ENCODE measurements at places on chromosomes 2 and 18. TPM values are rescaled to one million over a fixed set of nuclear protein-coding genes. Genes with fewer than 3 reads are reported as not detected.

DNA sequence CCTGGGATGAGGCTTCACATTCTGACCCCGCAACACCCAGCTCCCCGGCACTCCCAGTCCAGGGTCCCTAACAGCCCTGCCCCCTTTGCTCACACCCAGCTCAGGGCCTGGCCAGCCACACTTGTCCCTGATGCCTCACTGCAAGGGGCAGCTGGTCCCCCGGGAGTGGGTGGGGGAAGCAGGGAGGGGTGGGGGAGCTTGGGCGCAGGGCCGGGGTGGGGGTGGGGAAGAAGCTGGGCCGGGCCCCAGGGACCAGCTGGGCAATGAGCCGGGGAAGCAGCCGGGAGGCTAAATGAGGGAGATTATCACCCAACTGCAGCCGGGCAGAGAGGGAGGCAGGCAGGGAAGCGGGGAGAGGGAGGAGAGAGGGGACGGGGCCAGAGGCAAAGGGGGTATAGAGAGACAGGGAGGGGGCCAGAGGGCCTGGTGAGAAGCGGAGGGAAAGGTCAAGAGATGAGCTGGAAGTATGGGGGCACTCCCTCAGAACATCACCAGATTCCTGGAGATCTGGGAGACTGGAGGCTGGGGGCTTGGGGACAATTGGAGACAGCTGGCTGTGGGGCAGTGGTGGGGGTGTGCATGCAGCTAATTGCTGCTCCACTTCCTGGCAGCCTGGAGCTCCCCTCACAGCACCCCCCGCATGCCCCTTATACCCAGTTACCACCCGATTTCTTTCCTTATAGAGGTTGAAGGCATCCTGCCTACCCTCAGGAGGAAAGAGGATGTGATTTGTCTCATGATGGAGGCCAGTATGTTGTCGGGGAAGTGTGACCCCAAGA lies 2.5 kb upstream of the ASIC4 start:
- no peak overlapping the region for H3K27ac ChIP-seq
- no peak overlapping the region for H3K4me3 ChIP-seq
- H3K4me1 ChIP-seq: peaks cover 25% of the 10 kb centered on the region

Gene NIF3L1
- 31.6 TPM for total RNA-seq

DNA sequence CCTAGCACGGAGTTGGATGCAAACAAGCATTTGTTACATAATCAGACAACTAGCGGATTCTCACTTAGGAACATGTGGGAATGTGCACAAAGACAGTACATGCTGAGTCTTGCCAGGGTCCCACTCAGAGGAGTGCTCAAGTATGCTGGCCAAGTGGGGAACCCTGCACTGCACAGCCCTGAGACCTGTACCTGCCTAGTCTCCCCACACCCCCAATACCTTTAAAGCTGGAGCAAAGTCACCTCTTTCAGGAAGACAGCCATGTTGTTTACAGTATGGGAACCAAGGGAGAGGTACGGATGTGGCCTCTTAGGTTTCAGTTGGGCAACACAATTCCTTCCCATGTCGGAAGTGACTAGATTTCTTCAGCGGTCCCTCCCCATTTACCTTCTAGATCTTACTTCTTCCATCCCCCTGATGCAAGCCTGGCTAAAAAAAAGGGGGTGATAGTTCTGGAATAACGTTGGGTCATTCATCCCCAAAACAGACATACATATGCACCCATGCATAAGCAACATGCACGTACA lies 10.7 kb downstream of the CXCR1 start:
- H3K27me3 ChIP-seq: no peaks in the 10 kb centered on the region
- no peak overlapping the region for H3K4me3 ChIP-seq
- no peaks in the 10 kb centered on the region for H3K36me3 ChIP-seq
- H3K4me1 ChIP-seq: no peaks in the 10 kb centered on the region
- no peak for DNase-seq
- no peak overlapping the region for H3K27ac ChIP-seq

Gene C2orf72
- not detected for total RNA-seq

Gene PDE11A
- not detected for total RNA-seq

DNA sequence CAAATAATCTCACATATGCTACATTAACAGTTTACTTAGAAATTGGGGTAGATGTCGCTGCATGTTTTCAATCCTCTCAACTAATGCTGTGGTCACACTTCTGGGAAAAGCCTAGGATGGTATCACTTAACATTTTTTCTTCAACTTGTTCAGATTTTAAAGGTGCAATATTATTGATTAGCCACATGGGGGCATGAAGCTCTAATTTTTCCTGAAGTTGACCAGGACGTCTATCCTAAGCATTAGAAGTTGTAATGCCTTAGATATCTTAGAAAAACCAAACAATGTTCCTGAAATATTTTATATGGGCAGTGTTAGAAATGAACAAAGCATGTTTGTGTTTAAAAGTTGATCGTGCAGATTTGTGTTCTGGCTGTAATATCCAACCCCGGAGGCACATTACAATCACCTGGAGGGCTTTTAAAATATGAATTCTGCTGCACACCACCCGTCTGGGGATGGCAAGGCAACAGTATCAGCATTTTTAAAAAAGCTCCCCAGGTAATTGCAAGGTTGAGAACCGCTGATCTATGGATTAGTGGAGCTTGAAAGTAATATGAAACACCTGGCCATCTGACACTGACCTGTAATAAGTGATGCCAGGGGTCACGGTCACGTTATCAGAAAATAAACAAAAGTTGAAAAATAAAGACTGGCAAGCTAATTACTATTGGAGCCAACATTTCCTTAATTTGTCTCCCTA lies 100.5 kb upstream of the LMAN1 start:
- no peak overlapping the region for H3K27ac ChIP-seq
- peaks cover 15% of the 10 kb centered on the region for H3K27me3 ChIP-seq
- no peak overlapping the region for H3K4me3 ChIP-seq
- DNase-seq: no peak
- H3K36me3 ChIP-seq: no peaks in the 10 kb centered on the region

Gene MTCL1
- 0.31 TPM for total RNA-seq

Gene DCDC2C
- not detected for total RNA-seq

Gene CD226
- 19.9 TPM for total RNA-seq

DNA sequence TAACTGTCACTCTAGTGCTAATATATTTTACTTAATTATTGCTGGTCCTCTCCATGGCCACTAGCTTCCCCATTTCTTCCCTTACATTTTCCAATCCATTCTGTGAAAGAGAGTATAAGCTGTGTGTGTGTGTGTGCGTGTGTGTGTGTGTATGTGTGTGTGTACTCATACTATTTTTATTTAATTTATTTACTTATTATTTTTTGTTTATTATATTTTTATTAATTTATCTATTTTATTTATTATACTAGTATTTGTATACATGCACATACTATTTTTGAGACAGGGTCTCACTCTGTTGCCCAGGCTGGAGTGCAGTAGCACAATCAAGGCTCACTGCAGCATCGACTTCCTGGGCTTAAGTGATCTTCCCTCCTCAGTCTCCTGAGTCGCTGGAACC lies 59.6 kb downstream of the IKZF2 start:
- no peak for DNase-seq
- no peak overlapping the region for H3K27ac ChIP-seq
- H3K4me1 ChIP-seq: no peaks in the 10 kb centered on the region
- no peaks in the 10 kb centered on the region for H3K27me3 ChIP-seq

GRCh38 chr2:21740484-21740883 lies 616.7 kb downstream of the TDRD15 start:
- H3K4me3 ChIP-seq: no peak overlapping the region
- DNase-seq: no peak
- no peak overlapping the region for H3K27ac ChIP-seq
- no peaks in the 10 kb centered on the region for H3K36me3 ChIP-seq

GRCh38 chr18:49669403-49669802 lies 107.5 kb downstream of the LIPG start:
- peaks cover 7% of the 10 kb centered on the region for H3K27me3 ChIP-seq
- no peak overlapping the region for H3K4me3 ChIP-seq
- no peaks in the 10 kb centered on the region for H3K36me3 ChIP-seq
- no peak overlapping the region for H3K27ac ChIP-seq

DNA sequence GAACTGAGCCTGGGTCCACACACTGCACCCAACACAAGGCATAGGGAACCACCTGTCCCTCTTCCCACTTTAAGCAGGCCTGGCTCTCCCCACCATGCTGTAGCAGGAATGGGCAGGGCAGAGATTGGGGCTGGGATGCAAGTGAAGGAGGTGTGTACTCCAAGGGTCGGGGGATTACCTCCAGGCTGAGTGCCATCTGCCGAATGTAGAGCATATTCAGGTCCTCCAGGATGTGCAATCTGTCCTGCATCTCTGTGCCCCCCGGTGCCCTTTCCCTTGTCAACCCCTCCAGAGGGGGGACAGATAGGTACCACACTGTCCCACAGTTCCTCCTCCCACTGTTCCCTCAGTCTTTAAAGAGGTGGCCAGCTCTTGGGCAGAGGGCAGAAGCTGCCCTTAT lies 2.4 kb downstream of the RTKN start:
- peaks cover 35% of the 10 kb centered on the region for H3K27me3 ChIP-seq
- no peak for DNase-seq
- H3K4me3 ChIP-seq: no peak overlapping the region
- H3K36me3 ChIP-seq: no peaks in the 10 kb centered on the region

GRCh38 chr2:209614690-209615369 lies 156.8 kb upstream of the UNC80 start:
- H3K27me3 ChIP-seq: peaks cover 2% of the 10 kb centered on the region
- no peak overlapping the region for H3K4me3 ChIP-seq
- H3K36me3 ChIP-seq: no peaks in the 10 kb centered on the region

DNA sequence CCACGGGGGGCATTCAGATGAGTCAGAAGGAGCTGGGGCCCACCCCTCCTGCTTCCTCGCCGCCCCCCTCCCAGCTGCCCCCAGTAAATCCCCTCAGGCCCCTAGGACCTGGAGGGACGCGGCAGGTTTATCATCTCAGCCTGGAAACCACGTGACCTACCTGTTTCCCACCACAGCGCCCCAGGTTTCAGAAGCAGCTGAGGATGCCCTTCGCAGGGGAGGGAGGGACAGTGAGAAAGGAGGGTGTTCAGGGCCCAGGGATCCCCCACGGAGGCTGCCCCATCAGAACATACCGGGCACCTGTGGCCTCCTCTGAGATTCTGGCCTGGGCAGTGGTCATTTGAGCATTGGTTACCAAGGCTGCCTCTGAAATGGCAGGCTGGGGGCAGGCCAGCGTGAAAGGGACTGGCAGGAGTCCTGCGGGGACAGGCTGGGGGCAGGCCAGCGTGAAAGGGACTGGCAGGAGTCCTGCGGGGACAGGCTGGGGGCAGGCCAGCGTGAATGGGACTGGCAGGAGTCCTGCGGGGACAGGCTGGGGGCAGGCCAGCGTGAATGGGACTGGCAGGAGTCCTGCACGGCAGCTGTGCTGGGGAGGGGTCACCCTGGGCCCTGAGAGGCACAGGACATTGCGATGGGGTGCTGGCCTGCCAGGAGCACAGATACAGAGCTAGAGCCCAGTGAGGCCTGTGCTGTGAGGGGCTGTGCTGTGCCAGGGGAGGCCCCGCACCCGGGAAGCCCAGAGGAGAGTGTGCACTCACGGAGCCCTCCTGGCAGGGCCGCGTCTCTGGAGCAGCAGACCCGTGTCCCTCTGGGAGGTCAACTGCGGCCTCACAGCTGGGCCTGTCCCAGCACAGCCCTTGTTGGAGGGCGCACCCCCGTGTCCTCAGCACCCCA lies 1.6 kb downstream of the NEU4 start:
- no peaks in the 10 kb centered on the region for H3K4me1 ChIP-seq
- H3K4me3 ChIP-seq: no peak overlapping the region
- no peak overlapping the region for H3K27ac ChIP-seq
- no peak for DNase-seq
- no peaks in the 10 kb centered on the region for H3K27me3 ChIP-seq

DNA sequence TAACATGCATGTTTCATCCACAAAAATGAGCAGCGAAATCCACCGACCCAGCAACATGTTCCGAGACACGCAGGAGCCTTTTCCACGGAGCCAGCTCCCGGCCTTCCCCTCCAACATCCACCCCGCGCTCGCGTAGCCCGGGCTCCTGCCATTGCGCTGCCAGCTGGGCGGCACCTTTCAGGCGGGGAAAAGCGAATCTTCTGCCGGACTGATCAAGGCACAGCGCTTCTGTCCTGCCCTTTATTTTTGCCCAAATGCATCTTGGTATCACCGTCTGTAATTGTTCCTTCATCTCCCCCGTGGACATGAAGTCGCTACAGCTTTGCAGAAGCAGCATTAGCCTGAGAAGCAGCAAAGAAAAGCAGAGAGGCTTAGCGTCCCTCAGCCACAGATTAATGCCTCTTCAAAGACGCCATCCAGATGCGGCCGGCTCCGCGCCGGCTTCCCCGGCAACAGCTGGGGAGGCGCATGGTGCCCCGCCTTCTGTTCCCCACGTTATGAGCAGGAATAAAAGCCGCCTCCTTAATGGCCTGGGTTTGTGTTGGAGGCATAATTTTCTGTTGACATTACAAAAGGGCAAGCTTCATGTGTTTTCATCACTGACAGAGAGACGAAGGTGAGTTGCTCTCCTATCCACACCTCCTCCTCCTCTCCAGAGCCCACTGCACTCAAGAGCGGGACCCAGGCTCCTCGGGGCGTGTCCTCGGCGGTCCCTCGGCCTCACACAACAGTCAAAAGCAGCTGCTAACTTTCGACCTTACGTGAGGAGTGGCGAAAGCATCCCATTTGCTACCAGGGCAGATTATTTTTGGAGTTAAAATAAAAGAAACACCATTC lies 122.1 kb upstream of the SALL3 start:
- peaks cover 13% of the 10 kb centered on the region for H3K27me3 ChIP-seq
- H3K27ac ChIP-seq: no peak overlapping the region
- no peak overlapping the region for H3K4me3 ChIP-seq
- no peaks in the 10 kb centered on the region for H3K4me1 ChIP-seq
- no peak for DNase-seq

Gene KLF7
- 30.1 TPM for total RNA-seq

Gene MOGAT1
- not detected for total RNA-seq

Gene R3HDM1
- 73.1 TPM for total RNA-seq

Gene SPATA3
- not detected for total RNA-seq

DNA sequence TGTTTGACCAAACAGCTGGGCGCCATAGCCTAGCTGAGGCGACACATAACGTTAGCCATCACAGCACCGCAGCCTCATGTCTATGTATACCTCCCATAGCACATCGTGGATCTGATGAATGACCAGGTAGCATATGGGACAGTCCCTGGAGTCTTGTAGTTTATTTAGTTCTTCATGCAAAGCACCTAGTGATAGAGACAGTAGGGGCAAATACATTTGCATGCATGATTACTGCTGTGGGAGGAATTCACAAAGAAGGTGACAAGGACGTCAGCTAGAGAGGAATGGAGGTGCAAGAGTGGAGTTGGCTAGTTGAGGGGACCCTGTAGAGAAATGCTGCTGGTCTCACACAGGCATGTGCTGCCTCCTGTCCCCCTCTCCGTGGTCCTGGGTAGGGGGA lies 478.9 kb upstream of the HS6ST1 start:
- H3K4me1 ChIP-seq: no peaks in the 10 kb centered on the region
- no peak overlapping the region for H3K27ac ChIP-seq
- no peaks in the 10 kb centered on the region for H3K36me3 ChIP-seq
- no peak overlapping the region for H3K4me3 ChIP-seq
- DNase-seq: no peak

Gene CRYBA2
- total RNA-seq: not detected

Gene STAT4
- total RNA-seq: 54.6 TPM

DNA sequence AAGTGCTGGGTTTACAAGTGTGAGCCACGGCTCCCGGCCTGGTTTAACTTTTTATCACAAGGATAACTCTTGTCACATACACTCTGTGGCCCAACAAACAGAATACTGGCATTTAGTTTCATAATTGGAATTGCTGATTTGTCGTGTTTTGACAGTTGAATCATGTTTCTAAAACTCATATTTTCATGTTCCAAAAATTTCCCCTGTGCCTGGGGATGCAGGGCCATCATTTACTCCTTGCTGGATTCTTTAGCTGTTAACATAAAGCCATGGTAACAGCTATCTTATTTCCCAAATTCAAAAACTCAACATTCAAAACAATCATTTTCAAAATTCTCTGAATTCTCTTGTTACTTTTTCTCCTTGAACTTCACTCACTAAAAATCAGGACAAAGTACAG lies 16.5 kb upstream of the ATG16L1 start:
- H3K27me3 ChIP-seq: no peaks in the 10 kb centered on the region
- H3K4me1 ChIP-seq: peaks cover 39% of the 10 kb centered on the region
- no peaks in the 10 kb centered on the region for H3K36me3 ChIP-seq
- DNase-seq: no peak
- H3K4me3 ChIP-seq: no peak overlapping the region

Gene PRSS56
- not detected for total RNA-seq
